ENCODE measurements at places on chromosomes 6 and 20.

GRCh38 chr20:49853640-49854039 is 41.0 kb downstream of the SLC9A8 start:
- no peak for DNase-seq

GRCh38 chr6:62357835-62358234 is 71.8 kb upstream of the KHDRBS2 start:
- DNase-seq = no peak

DNA sequence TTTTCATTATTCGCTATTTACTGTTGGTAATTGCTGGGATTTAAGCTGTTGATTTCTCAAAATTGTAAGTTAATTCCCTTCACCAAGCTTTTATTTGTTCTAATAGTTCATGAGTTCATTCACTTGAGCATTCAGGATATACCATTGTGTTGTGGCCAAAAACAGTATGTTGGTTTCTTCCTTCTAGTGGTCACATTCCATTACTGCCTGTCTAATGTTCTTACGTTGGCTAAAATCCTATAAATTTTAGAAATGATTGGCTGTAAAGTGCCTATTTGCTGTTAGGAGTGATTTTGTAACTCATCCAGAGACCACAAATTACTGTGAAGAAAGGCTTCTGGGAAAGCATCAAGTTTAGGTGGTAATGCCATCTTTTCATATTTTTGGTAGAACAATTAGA is 76.3 kb downstream of the FARS2 start:
- no peak for DNase-seq

- no peak for DNase-seq
These were observed 269.1 kb downstream of the CD83 start for GRCh38 chr6:14386668-14387067.

DNA sequence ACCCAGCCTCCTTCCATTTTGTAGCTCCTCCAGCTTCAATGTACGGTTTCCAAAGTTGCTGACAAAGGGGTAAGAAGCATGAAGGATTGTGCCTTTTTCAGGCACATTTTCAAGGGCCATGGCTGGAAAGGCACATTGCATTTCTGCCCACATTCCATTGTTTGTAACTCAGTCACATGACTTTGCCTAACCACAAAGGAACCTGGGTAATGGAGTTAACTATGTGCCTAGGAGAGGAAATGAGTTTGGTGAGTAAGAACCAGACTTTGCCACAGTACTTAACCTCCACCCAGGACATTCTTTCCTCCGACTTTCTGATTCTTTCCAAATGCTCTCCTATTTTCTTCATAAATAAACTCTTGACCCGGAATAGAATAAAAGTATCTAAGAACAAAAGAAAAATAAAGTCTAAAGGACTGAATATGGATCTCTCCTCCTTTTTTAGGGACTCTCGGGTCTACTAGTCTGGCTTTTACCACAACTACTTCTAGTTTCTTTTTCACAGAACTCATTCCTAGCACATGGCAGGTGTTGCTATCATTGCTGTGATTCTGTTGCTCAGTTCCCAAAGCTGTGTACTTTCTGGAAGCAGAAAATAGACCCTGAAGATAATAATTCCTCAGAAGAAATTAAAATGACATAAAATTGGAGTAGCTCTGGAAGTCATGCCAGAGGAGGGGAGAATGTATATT is 81.5 kb upstream of the ISM1 start:
- DNase-seq = no peak

GRCh38 chr6:95581073-95581472 is 3.7 kb downstream of the MANEA start:
- DNase-seq = no peak

DNA sequence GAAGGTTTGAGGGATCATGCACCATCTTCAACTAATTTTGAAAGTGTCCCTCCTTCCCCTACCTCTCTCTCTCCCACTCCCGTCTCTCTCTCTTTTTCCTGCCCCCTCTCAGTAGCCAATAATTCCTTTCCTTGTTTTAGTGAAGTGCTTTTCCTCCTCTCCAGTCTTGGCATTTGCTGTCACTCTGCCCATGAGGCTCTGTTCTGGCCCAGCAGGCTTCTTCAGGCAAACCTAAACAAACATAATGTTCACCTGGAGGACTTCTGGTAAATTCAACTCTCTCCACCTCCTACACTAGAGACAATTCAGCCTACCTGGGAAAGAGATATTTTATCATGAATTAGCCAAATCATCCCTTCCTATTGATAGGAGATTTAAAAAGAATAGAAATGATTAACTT is 320.4 kb upstream of the RNF24 start:
- no peak for DNase-seq

GRCh38 chr6:136757150-136757549 is 35.1 kb downstream of the MAP3K5 start:
- no peak for DNase-seq

All from NCI-H1436 treated with DMSO at 0.1 percent for 48 hours (cell line).